MV-4-11 (cell line): ENCODE measurements at places on chromosomes 1 and 21.

DNA sequence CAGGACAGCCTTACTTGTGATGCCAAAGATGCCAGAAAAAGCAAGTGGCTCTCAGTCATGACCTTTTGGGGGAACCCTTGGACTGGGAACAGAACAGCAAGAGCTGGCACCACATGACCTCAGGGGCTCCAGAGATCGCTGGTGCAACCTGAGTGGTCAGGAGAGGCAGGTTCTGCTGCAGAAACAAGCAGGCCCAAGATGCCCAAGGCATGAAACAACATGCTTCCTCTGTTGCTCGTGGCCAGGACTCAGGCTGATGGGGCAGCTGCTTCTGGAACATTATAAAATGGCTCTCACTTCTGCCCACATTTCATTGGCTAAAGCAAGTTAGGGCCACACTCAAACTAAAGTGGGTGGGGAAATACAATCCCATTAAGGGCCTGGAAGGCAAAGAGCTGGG is 17.7 kb upstream of the CLSTN1 start:
- DNase-seq, result no peak

- no peak for DNase-seq
Measured at GRCh38 chr1:119587341-119587740, 60.7 kb downstream of the ZNF697 start.

DNA sequence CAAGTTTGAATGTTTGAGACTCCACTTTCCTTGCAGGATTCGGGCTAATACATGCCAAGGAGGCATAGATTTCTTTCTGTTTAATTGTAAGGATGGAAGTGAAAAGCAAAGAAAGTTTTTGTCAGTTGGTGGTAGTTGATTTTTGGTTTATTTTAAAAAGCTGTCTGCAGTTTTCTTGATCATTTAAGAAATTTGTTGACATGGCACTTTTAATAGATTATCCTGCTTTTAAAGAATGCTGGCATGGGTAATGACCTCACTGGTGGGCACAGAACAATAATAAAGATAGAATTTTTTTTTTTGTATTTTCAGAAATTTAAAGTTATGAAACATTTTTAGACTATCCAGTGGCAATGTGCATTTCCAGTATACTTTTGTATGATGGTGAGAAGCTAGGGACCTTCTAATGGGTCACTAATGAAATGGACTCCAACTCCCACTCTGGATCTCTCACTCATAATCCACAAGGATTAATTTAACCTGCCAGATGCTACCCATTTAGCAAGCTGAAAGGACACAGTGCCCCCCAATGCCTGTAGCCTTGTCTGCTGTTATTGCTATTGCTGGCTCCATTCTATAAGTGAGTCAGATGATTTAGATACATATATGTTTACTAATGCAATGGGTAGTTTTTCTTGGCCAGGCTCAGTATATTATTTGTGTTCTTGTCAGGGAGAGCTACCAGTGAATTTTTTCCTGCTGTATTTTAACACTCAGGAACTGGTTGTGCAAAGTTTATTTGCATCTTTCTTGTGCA is 190.2 kb upstream of the SGIP1 start:
- DNase-seq, result no peak

- DNase-seq, result peak; percentile 98
Measured at GRCh38 chr1:154407198-154408091, 2.3 kb downstream of the IL6R start.
